Activated naive CD4-positive, alpha-beta T cell treated with anti-CD3 and anti-CD28 coated beads for 36 hours (primary cell): ENCODE measurements at places on chromosomes 2 and 18. TPM values are rescaled to one million over a fixed set of nuclear protein-coding genes. Genes with fewer than 3 reads are reported as not detected.
A peak's percentile ranks its signal among the peaks of the same experiment; 100 is the strongest.

DNA sequence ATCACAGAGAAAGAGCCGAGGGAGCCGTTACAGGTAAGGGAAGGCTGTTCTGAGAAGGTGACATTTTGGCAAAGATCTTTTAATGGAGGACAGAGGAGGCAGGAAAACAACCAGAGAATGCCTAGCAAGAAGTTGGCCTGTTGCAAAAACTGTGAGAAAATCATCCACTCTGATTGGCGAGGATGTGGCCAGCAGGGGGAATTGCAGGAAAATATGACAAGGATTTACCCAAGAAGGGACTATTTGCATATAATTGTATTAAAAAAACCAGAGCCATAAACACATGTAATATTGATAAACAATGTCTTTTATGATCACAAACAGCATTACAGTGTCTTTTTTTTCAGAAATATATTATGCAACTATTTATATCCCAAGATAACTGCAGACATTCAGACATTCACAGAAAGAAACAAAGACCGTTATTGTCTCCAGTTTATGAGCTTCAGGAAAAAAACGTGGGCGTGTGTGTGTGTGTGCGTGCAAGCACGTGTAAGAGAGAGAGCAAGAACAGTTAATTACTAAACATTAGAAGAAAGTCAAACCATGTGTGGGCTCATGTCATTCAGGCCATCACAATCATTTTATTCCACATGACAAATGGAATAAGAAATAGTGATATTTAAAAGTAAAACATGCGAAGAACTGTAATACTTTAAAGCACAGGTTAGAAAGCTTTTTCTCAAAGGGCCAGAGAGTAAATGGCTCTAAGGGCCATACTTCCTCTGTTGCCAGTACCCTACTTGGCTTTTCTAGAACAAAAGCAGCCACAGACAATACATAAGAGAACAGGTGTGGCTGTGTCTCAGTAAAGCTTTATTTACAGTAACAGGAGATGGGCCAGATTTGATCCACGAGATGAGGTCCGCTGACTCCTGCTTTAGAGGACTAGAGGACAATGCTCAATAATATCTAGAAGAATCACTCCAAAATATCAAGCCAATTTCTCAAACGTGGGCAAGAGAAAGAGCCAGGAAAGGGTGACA, 324.1 kb downstream of the DLGAP1 start:
- no peak for DNase-seq

DNA sequence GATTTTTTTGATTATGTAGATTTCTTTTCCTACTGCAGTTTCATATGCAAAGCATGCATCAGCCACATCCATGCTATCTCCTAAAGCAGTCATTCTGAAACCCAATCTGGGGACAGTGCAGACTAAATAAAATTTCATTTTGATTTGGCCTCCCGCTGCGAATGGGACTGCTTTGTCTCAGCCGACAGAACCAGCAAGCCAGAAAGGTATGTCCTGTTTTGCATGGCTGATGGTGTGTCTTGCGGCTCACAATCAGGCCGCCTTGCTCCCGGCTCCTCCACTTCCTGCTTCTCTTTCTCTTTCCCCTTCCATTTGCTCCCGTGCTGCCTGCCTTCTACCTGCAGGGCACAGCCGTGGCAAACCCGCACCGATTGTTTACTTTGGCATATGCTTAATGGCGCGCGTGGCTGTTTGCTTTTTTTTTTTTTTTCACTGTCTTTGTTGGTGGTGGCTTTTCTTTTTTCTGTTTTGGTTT, 419.6 kb upstream of the POU3F3 start:
- DNase-seq = peak; percentile 14

- no peak for DNase-seq
Observed at GRCh38 chr2:190922376-190922775, 41.8 kb downstream of the GLS start.

- DNase-seq = no peak
Observed at GRCh38 chr2:59857109-59857508, 696.3 kb downstream of the BCL11A start.

ERMN gene
- 1.6 TPM for total RNA-seq

RAB17 gene
- total RNA-seq = not detected
